ENCODE measurements at places on chromosomes 2 and 18.

- DNase-seq: peak; percentile 61
Observed at GRCh38 chr2:231648579-231649174, 56.0 kb downstream of the TEX44 start.

GRCh38 chr2:8806885-8807704 is 30.3 kb downstream of the KIDINS220 start:
- DNase-seq: no peak

DNA sequence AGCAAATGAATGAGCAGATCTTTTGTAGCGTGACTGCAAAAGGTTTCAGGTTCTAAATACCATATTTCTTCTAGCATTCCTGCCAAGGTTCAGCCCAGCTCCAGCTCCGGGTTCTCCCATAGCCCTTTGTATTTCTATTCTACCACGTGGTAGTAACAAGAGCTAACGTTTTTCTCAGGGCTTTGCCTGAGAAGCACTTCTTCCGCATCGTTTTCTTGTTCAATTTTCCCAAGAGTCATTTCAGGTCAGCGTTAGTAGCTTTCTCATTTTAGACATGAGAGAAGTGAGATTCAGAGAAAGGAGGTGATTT is 120.1 kb upstream of the MYCN start:
- no peak for DNase-seq

GRCh38 chr2:159614534-159615366 is 1.6 kb downstream of the BAZ2B start:
- DNase-seq: no peak

Data from prostate gland (tissue), 2 donors.